ENCODE measurements at places on chromosomes 4 and X.

DNA sequence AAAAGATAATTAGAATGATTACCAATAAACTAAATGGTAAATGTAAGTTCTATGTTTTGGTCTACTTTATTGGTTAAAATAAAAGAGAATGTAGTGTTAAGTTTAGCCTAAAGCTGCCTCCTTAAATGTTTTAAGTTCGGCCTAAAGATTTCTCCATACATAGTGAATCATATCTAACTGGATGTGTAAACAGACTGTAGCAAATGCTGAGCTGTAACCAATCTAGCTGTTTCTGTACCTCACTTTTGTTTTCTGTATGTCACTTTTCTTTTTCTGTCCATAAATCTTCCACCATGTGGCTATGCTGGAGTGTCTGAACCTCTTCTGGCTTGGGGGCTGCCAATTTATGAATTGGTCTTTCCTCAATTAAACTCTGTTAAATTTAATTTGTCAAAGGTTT is 121.2 kb downstream of the TBCK start:
- no peak for DNase-seq

GRCh38 chr4:3851211-3851610 is 85.0 kb downstream of the ADRA2C start:
- DNase-seq: no peak

DNA sequence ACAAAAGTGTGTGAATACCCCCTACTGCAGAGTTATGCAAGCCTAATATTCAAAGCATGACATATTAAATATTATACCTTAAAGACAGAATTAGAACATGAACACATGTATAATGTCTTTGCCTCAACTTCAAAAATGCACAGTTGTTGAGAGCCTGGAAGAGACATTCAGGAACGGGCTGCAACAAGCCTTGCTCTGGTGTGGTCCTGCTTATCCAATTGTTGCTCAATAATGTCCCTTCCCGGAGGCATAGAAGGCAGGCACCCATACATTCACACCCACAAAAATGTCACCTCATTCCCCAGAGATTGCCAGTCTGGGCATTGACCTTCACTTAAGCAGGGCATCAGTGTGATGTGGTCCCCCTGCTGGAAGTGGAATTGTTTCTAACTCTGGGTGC is 238.8 kb downstream of the CBR4 start:
- DNase-seq: no peak

GRCh38 chr4:141501931-141502330 is 134.5 kb upstream of the IL15 start:
- DNase-seq: no peak

GRCh38 chr4:48162162-48162561 is 28.1 kb upstream of the TXK start:
- no peak for DNase-seq

GRCh38 chr4:22462688-22463087 is 53.2 kb downstream of the ADGRA3 start:
- DNase-seq: no peak

DNA sequence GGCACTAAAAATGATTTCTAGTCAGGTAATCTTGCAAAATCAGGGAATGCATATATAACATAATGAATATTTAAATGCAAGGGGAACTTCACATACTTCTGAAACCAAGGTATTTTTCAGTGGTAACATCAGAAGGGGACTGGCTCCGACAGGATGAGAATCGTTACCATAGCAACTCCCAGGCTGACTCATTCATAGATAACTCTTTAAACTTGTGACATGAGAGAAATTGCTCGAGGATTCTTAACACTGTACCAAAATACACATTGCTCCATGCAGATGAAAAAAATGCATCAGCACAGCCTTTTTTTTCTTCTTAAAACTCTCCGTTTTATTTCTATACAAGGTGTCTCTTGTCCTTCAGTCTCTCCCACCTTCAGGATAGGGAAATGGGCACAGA is 114.3 kb downstream of the GABRB1 start:
- DNase-seq: no peak

DNA sequence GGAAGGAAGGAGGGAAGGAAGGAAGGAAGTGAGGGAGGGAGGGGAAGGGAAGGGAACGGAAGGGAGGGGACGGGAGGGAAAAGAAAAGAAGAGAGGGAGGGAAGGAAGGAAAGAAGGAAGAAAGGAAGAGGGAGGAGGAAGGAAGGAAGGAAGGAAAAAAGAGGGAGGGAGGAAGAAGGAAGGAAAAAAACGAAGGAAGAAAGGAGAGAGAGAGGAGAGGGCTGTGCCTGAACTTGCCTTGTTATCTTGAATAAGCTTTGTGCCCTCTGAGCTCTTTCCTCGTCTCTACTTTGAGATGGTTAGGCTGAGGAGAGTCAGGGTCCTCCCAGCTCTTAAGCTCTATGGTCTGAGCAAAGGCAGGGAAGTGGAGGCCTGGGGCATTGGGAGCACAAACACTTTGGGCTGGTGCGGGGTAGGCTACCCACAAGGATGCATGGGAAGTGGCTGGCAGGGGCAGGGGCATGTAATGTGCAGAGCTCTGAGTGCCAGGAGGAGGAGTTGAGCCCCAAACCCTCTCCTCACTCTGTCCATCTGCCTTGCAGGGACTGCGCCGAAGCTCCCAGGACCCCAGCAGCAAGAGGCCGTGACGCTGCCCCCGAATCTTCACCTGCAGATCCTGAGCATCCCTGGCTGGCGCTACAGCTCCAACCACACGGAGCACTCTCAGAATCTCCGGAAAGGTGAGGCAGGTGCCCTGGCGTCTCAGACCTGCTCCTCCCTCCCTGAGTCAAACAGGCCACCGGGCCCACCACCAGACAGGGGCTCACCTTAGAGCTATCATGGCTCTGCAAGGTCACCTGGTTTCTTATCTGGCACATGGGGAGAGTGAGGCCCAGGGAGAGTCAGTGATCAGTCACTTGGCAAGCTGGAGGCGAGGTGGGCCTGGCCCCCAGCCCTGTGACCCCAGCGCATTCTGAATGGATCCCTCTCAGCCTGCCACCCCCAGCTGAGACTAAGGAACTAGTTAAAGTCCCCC is 26.5 kb upstream of the MRFAP1 start:
- no peak for DNase-seq

DNA sequence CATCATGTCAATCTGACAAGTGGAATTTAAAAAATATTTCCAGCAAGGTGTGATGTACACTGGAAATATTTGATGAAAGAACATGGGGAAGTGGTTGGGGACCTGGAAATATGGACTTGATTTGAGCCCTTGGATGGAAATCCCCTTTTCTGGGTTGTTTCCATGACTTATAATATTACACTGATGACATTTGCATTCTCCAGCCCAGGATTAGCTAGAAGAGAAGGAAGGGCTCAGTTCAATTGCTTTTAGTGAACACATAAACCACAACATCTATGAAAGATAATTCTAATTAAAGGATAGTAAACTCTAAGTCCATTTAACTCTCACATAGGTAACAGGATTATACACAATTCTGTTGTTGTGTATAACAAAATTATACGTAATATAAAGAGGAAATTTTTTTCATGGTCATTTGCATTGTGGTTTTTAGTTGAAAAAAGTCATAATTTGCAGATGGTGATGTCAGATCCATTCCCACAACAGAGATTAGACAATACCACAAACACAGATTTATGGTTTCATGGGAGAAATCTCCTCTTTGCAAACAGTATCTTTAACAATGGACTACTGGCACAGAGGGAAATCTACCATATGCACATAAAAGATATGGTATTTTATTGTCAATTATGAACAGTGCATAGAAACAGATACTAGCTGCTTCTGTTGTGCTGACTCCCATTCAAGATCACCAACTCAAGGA is 126.5 kb downstream of the DKK2 start:
- DNase-seq: no peak

GRCh38 chrX:21645431-21645830 is 12.7 kb downstream of the KLHL34 start:
- DNase-seq: no peak

- DNase-seq: no peak
Observed at GRCh38 chr4:94715726-94716125, 42.0 kb upstream of the BMPR1B start.

- DNase-seq: no peak
Observed at GRCh38 chr4:110184140-110184790, 14.2 kb downstream of the ELOVL6 start.

GRCh38 chr4:87962398-87963146 is 12.9 kb upstream of the SPP1 start:
- DNase-seq: no peak

DNA sequence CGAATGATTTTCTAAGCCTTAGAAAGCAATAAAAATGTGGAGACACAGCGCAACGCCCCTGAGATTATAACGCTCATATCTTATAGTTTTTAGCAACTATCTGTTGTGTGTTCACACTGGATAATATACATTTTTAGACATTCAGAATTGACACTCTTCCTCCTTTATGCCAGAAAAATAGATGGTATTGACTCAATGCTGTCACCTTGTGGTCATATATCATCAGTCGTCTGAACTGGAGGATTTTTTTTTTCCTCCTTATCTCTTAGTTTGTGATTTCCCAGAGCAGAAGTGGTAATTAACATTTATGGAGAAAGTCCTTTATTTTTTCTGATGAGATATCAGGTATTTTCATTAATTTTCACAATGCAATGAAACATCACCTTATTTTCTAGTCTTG is 759.6 kb downstream of the RAB28 start:
- DNase-seq: no peak

- no peak for DNase-seq
Observed at GRCh38 chr4:37968747-37969146, 8.5 kb downstream of the PTTG2 start.

DNA sequence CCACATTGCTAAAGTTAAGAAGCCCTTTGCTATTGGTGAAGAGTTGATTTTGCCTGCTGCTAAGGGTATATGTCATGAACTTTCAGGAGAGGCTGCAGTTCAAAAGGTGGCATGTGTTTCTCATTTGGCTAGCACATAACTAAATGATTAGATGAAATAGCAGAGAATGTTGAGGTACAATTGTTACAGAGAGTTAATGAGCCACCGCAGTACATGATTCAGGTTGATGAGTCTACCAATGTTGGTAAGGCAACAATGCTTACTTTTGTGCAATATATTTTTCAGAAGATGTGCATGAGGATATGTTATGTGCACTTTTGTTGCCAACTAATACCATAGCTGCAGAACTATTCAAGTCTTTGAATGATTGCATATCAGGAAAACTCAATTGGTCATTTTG is 21.1 kb upstream of the CXCL2 start:
- DNase-seq: no peak

DNA sequence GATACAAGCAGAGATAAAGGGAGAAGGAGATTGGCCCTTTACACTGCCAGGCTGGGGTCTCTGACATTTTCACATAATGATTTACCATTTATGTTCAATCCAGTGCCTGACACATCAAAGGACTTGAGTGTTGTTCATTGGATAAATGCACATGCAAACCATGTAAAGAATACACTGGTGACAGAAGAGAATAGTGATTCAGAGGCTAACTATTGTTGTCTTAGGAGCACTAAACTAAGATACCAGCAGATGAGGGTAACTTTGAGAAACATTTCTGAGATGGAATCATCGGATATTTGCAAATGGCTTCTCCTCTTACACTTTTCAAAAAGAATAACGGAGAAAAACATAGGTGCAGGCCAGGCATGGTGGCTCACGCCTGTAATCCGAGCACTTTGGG is 67.3 kb upstream of the HHIP start:
- no peak for DNase-seq

- no peak for DNase-seq
Observed at GRCh38 chr4:154485127-154485773, 6.3 kb downstream of the DCHS2 start.

- no peak for DNase-seq
Observed at GRCh38 chr4:36133658-36134057, 110.7 kb downstream of the ARAP2 start.

GRCh38 chr4:88575186-88575585 is 17.1 kb upstream of the HERC3 start:
- no peak for DNase-seq

DNA sequence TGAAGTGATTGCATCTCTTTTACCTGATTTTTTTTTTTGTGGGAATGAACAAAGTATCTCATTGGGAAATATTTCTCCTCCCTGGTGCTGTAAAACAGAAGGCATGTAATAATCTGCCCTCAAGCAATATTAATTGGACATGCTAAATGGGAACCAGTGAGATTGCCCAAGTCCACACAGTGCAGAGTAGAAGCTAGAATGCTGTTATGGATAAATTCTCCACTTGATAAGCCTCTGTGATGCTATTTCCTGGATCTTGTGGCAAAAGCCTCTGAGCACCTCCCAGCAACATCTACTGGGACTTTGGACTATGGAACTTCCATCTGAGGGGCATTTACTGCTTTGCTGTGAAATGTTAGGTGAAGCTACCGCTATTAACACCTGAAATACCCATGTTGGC is 46.9 kb upstream of the YTHDC1 start:
- DNase-seq: no peak

DNA sequence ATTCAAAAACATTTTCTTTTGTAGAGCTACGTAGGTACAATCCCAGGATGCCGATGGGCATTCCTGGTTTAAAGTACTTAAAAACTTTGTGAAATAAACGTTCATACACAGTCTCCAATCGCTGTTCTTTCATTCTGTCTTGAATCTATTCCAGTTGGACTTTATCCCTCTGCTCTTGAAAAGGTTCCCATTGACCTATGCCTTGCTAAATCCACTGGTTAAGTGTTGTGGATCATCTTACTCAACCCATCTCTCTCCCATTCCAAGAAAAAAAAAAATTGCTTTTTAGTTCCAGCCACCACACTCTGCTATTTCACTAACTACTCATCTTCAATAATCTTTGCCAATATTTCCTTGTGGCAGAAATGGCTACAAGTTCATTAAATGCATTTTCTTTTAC is 542.3 kb upstream of the GRIA3 start:
- no peak for DNase-seq

DNA sequence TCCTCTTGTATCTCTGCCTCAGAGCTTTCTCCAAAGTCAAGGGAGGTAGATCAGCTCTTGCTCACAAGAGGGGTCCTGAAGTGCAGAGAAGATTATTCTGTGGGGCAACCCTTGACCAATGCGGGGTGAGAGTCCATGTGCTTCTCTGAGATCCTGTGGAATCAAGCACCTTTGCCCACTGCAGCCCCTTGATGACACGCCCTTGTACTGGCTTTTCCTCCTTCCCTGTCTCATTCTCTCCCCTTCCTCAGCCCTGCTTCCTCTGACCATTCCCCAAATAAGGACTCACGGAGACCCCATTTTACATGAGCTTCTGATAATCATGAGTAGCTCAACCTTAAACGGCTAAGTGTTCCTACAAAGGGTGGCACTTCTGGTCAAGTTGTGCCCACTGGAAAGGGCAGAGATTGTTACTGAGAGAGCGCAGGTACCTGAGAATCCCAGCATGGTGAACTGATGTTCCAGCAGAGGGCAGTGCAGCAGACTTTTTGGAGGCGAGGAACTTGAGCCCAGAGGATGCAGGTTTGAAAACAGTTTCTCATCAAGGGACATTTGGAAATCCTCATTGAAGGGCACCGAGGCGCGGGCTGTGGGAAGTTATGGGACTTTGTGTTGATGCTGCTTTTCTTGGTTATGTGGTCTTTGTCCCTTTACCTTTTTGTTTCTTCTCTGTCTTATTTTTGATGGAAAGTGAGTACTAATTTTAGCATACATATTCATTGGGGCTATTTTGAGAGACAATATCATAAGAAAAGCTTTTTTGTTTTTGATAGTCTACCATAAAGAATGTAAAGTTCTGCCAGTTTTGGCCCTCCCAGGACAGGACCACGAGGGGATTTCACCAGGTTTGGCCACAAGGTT is 201.3 kb downstream of the RBM46 start:
- DNase-seq: no peak

GRCh38 chr4:124997991-124998390 is 285.5 kb upstream of the ANKRD50 start:
- DNase-seq: no peak

Data from stimulated activated CD8-positive, alpha-beta memory T cell treated with anti-CD3 and anti-CD28 coated beads, Interleukin-15, amount 100 ng/mL, for 1 hour (primary cell).